ENCODE measurements at places on chromosomes 12 and 14.

GRCh38 chr12:54631988-54632728 is 2.5 kb downstream of the LACRT start:
- DNase-seq, result no peak

- no peak for DNase-seq
Measured at GRCh38 chr14:22895402-22895801, 12.4 kb downstream of the REM2 start.

GRCh38 chr12:52912711-52913430 is 8.0 kb upstream of the KRT8 start:
- no peak for DNase-seq

- no peak for DNase-seq
Measured at GRCh38 chr14:36518586-36519430, 1.2 kb downstream of the NKX2-1 start.

DNA sequence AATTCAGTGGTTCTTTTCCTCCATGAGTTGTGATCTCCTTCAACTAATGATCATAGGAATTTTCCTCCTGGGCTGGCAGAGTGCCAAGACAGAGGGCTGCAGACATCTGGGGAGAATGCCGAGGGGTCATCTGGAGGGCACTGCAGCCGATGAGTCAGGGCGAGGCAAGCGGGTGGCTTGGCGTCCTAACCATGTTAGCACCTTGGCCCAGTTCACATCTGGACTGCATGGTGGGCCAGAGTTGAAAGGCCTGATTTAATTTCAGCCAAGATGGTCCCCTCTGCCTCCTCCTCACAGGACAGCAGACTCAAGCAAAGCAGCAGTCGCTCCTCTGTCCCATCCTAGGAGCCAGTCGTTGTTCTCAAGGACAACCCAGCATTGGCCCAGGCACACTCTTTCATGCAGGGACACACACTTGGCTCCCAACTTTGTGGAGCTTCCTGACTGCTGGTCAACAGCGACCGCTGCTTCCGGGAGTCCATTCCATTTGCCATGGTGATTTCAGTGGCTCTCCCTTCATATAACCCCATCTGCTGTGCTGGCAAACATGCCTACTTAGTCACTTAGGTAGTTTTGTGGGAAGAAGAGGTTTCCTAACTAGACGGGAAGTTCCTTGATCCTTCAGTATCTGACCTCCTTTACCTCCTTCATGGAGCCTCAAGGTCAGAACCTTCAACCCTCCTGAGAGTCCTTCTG is 161.8 kb downstream of the TTC8 start:
- no peak for DNase-seq

DNA sequence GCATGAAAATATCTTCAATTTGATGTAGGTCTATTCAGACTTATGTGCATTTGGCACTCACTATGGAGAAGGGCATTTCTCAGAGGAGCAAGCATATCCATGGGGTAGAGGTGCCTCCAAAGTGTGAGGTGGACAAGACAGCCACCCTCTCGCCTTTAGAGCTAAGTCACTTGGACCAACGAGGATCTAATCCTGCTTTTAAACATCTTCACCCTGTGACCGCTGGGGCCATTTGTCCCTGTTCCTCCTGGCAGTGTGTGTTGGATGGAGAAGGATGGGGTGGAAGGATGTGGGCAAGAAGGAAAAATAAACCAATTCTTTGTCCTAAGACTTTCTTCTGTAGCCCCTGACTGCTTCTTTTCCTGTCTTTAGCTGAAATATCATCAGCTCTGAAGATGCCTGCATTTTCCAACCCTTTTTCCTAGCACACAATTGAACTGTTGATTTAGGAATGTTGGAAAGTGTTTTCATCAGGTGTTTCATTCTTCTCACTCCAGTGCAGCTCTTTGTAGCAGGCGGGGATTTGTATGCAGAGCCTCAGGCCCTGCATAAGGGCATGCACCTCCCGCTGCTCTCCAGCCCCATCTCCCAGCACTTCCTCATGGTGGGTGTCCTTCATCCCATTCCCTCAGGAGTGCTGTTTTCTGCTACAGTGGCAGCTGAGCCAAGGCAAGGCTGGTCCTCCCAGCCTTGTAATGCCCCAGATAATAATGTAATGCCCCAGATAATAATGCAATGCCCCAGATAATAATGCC is 5.3 kb downstream of the FGF6 start:
- DNase-seq, result no peak

DNA sequence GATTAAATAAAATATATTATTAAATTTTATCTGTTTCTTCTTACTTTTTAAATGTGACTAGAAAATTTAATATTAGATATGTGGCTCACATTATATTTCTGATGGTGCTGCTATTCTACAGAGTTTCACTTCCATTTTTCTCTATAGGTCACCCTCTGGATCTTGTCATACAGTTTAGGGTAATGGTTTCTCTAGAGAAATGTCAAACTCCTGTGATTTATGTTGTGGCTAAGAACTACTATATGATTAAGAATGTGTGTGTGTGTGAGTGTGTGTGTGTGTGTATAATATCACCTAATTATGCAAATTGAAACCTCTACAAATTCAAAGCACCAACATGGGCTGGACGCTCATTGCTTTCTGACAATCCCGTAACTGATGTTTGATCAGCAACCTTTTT is 325.9 kb downstream of the ADAMTS20 start:
- no peak for DNase-seq

DNA sequence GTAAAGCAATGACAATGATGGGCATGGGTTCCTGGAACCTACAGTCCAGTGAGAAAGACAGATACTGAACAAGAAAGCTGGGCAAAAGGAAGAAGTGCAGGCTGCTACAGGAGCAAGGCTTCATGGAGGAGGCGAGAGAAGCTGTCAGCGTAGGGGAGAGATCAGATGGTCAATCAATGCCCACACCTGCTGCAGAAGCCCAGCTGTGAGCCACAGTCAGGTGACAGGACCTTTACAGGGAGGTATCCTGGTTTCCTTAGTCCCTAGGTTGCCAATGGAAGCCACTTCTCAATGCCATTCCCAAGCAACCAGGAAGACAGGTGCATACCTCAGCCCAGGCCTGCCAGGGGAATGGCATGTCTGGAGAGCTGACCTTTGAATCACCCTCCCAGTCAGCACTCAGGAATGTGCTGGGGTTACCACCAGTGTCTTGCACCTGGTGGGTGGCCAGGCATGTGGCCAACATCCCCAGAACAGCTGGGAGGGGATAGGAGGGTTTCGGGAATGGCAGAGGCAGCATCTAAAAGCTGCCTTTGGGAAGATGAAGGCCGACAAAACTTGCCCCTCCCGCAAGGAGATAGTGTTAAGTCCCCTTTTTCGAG is 170.3 kb downstream of the TTC7B start:
- no peak for DNase-seq

- DNase-seq, result no peak
Measured at GRCh38 chr14:76309572-76310162, 66.3 kb upstream of the ESRRB start.

- no peak for DNase-seq
Measured at GRCh38 chr14:89164168-89165073, 252.6 kb downstream of the FOXN3 start.

GRCh38 chr14:100440207-100440631 is 117.1 kb downstream of the SLC25A47 start:
- DNase-seq, result peak; percentile 74

GRCh38 chr14:50676814-50677516 is 8.9 kb upstream of the SAV1 start:
- DNase-seq, result no peak

DNA sequence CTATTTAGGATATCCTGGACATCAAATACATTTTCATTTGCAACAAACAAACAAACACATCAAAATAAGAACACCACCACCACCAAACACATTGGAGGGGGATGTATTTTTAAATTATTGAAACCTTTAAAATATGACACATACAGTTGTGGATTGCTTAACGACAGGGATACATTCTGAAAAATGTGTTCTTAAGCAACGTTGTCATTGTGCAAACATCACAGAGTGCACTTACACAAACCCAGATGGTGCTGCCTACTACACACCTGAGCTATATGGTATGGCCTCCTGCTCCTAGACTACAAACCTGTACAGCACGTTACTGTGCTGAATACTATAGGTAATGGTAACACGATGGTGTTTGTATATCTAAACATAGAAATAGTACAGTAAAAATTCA is 19.4 kb downstream of the PYGL start:
- no peak for DNase-seq

GRCh38 chr12:18899678-18900317 is 161.9 kb downstream of the CAPZA3 start:
- DNase-seq, result no peak

GRCh38 chr12:72444125-72444524 is 172.0 kb downstream of the TRHDE start:
- DNase-seq, result no peak

DNA sequence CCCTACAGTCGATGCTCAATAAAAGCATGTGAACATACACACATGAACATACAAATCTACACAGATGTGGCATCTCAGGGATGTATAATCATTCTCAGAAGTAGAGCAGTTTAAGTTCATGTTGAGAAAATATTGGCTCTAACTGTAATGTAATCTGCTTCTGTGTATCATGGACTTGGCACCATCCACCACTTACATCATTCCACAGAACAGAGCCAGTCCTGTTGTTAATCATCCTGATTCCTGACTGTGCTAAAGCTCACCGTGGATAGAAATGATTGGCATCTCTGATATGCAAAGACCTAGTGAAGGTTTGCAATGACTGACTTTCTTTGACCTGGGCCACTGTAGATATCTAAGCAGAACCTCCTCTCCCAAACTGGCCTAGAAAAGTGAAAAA is 1141.3 kb downstream of the BCL11B start:
- DNase-seq, result no peak

DNA sequence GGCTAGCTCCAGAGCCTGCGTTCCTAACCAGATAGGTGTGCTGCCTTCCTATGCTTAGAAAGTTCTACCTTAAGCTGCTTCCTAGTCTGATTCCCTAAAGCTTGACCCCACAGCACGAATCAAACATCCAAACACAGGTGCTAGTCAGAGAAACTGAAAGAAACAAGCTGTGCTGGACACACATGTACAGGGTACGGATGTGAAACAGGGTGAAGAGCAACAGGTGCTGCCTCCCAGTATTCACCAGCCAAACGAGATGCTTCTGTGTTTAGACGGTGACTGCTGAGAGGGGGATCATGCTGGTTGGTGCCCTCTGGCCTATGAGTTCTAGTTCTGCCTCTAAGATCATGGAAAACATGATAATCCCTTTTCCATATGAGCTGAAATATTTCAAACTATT is 105.3 kb downstream of the GRIP1 start:
- DNase-seq, result no peak

DNA sequence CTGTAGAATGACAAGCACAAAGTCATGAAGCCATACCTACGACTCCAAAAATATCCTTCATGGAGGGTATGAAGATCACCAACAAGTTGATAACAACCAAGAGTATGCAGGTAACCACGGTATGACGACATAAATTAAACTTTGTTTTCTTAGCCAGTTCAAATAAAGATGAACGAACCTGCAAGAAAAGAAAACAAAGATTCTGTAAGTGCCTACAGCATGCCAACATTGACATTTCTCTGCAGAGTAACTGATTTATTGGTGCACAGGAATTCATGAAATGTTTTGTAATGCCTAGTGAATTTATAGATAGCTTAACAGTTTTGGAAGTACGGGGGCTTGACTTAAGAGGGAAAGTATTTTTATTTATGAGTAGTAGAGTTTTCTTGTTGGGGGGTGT is 71.0 kb downstream of the SLC38A1 start:
- no peak for DNase-seq

- no peak for DNase-seq
Measured at GRCh38 chr14:73269729-73270531, 32.6 kb downstream of the PAPLN start.
